ENCODE measurements at places on chromosomes 4 and X. TPM values are rescaled to one million over a fixed set of nuclear protein-coding genes. Genes with fewer than 3 reads are reported as not detected.

ZFYVE28 gene
- total RNA-seq = 5.1 TPM

TCEAL4 gene
- total RNA-seq = 3.2 TPM

PNCK gene
- total RNA-seq = 0.15 TPM

DNA sequence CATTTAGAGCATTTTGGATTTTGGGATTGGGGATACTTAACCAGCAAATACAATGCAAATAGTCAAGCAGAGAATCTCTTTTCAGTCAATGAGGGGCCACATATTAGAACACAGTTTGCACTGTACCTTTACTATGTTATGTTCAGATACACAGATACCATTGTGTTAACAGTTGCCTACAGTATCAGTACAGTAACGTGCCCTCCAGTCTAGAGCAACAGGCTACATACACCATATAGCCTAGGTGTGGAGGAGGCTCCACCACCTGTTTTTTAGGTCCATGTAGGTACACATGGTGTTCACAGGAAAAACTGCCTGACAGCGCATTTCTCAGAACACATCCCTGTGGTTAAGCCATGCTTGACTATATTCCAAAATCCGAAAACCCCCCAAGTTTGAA, 9.1 kb downstream of the GRPEL1 start:
- H3K27me3 ChIP-seq = no peaks in the 10 kb centered on the region
- peaks cover 45% of the 10 kb centered on the region for H3K36me3 ChIP-seq
- DNase-seq = no peak
- no peak overlapping the region for H3K4me3 ChIP-seq
- peaks cover 9% of the 10 kb centered on the region for H3K4me1 ChIP-seq
- no peak overlapping the region for H3K27ac ChIP-seq

DNA sequence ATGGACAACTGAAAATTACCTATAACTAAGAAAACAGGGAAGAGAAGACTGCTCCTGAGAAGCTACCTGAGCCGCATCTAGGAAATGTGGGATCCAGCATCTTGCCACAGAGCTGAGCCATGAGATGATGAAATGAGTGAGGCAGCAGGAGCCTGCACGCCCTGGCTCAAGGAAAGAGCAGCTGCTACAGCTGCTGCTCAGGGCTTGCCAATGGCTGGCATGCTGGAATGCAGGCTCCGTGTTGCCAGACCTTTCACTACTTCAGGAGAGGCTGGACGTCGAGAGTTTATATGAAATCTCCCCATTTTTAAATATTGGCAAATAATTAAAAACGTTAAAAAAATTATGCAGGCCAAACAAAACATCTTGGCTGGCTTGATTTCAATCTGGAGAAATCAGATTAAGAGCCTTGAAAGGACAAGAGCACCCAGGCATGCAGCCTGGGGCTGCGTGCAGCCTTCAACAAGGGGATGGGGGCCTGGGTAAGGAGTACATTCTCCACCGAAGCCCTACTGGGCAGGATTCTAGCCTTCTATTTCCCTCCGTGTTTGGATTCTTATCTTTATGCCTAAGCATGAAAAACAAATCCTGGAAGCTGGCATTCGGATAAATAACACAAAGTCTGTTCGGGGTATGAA, 227.6 kb downstream of the NR3C2 start:
- H3K36me3 ChIP-seq = no peaks in the 10 kb centered on the region
- H3K4me3 ChIP-seq = no peak overlapping the region
- H3K27me3 ChIP-seq = no peaks in the 10 kb centered on the region
- no peak for DNase-seq
- no peak overlapping the region for H3K27ac ChIP-seq

DNA sequence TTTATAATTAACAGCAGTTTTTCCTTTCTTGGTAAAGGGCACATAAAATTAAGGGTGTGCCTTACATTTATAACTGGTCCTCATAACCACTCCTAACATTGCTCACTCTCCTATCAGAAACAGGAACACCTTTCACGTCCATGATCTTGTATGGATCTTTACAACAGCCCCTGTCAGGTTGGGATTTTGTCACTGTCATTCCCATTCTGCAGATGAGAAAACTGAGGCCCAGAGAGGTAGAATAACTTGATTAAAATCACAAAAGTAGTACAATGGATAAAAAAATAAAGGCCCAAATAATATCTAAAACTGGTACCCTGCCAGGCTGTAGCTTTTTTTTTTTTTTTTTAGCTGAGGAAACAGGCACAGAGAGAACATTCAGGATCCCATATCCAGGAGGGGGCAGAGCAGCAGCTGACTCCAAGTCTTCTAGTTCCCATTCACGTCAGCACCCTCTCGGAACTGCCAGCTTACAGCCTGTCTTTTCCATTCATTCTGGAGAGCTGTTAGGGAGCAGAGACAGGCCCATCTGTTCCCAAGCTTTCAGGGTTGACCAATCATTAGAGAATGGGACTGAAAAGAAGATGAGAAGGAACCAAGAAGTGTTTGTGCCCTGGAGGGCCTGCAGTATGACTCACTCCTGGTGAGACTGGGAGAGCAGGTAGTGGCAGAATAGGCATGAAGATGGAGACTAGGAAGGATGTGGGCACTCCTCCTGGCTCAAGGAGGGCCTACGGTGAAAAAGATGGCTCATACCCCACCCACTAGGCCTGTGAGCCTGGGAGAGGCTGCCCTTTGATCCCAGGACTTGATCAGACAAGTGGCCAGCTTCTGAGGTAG, 7.3 kb downstream of the SUV39H1 start:
- peak overlapping the region; percentile 44 for H3K27ac ChIP-seq
- H3K4me1 ChIP-seq = peaks cover 20% of the 10 kb centered on the region
- no peak overlapping the region for H3K4me3 ChIP-seq
- no peak for DNase-seq

GRCh38 chr4:7513671-7514070, 78.9 kb upstream of the PSAPL1 start:
- DNase-seq = no peak
- no peaks in the 10 kb centered on the region for H3K36me3 ChIP-seq
- H3K27ac ChIP-seq = no peak overlapping the region
- H3K27me3 ChIP-seq = peaks cover 12% of the 10 kb centered on the region

DNA sequence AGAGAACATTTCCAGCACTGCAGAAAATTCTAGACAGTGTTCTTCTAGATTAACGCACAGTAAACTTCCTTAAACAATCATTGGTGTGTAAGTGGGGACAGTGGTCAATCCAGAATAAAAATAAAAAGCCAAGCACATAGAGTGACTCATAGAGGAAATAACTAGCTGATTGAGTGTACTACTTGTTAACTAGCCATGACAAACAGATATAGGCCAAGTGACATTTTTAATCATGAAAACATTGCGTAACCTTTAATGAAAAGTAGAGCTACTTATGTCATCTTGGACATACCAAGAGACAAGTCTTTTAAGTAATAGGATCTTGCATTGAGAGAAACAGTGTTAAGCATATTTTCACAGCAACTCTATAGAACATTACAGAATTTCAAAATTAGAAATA, 233.9 kb upstream of the MAB21L2 start:
- H3K27ac ChIP-seq = no peak overlapping the region
- no peak for DNase-seq
- peaks cover 6% of the 10 kb centered on the region for H3K36me3 ChIP-seq
- no peaks in the 10 kb centered on the region for H3K4me1 ChIP-seq
- H3K4me3 ChIP-seq = no peak overlapping the region
- no peaks in the 10 kb centered on the region for H3K27me3 ChIP-seq

DNA sequence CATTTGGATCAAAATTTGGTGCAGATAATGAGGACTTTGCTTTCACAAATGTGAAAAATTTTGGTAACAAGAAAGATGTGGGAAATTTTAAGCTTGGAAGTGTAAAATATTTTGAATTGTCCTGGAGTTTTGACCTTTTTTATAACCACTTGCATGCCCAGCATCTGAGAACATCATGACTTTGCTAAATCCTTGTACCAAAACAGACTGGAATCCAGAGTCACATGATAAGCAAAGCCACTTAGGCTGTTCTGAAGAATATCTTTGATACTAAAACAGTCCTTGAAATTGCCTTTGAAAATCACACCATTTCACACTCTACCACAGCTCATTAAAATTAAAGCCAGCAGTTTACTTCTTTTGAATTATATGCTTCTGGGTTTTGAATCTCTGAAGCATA, 2.5 kb upstream of the PPM1K start:
- no peak overlapping the region for H3K27ac ChIP-seq
- peaks cover 30% of the 10 kb centered on the region for H3K4me1 ChIP-seq
- H3K36me3 ChIP-seq = peaks cover 3% of the 10 kb centered on the region
- H3K4me3 ChIP-seq = no peak overlapping the region
- DNase-seq = no peak

- no peaks in the 10 kb centered on the region for H3K27me3 ChIP-seq
- H3K36me3 ChIP-seq = no peaks in the 10 kb centered on the region
- H3K4me3 ChIP-seq = no peak overlapping the region
- no peak overlapping the region for H3K27ac ChIP-seq
- no peak for DNase-seq
- no peaks in the 10 kb centered on the region for H3K4me1 ChIP-seq
These were observed 1038.3 kb downstream of the RAPGEF2 start for GRCh38 chr4:160141206-160141605.
